ENCODE measurements at places on chromosomes 2 and 18.
A peak's percentile ranks its signal among the peaks of the same experiment; 100 is the strongest.

GRCh38 chr18:74957588-74958224 is 251.2 kb downstream of the PTGR3 start:
- no peak for DNase-seq

GRCh38 chr2:230262246-230262645 is 36.7 kb downstream of the SP140 start:
- DNase-seq = no peak

GRCh38 chr18:24923138-24923537 is 428.8 kb downstream of the ZNF521 start:
- no peak for DNase-seq

- no peak for DNase-seq
Measured at GRCh38 chr18:35051641-35052377, 10.6 kb downstream of the MAPRE2 start.

DNA sequence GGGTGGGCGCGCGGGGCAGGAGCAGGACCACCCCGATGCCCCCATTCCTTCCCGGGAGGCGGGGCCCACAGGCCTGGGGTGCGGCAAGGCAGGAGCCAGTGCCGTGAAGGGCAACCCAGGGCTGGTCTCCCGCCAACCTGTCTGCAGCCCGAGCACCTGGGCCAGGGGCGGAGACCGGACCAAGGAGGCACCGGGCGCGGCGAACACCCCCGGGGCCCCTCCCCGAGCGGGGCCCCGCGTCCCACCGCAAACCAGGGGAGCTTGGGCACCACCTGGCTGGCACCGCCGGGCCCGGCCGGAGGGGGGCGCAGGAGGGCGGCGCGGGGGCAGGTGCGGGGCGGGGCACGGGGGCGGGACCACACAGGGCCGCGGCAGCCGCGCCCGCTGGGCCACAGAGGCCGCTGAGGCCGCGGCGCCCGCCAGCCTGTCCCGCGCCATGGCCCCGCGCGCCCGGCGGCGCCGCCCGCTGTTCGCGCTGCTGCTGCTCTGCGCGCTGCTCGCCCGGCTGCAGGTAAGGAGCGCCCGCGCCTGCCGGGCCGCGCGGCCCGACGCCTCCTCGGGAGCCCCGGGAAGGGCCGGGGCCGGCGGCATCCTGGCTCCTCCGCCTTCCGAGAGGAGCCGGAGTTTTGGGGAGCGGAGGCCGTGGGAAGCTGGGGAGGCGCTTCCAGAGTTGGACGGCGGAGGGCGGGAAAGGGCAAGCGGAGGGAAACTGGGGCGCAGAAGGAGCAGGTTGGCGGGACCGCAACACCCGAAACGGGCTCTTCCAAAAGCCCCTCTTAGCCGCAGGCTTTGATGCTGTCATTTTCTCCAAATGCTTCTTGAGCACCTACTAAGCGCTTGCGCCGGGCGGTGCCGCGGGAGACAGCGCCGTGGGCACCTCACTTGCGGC is at the start of gene TNFRSF11A:
TSS of gene TNFRSF11A (plus strand) at position 394 of the 889 bp plus-strand sequence. CDS start at position 437, 43 bp downstream.
- DNase-seq = peak; percentile 46

GRCh38 chr2:218815649-218816048 is 16.0 kb downstream of the PRKAG3 start:
- DNase-seq = no peak

DNA sequence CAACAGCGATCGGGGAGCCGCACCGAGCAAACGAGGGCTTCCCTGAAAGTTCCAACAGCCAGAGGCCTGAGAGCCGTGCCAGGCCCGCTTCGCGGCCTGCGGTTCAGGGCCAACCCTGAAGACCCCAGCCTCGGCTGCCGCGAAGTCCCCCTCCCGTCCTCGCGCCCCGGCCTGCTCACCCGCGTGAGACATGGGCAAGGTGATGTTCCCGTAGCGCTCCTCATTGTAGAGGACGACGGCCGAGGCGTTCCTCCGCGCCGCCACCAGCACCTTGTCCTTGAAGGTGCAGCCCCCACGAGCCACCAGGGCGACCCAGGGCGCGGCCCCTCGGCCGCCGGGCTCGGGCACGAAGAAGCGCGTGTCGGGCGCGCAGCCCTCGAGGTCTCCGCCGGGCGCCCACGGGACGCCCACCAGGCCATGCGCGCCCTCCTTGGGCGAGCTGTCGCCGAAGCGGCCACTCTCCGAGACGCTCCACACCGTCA is 510 bp downstream of the RNF149 start:
- peak; percentile 28 for DNase-seq

- no peak for DNase-seq
Measured at GRCh38 chr18:10913919-10914318, 235.4 kb downstream of the PIEZO2 start.

DNA sequence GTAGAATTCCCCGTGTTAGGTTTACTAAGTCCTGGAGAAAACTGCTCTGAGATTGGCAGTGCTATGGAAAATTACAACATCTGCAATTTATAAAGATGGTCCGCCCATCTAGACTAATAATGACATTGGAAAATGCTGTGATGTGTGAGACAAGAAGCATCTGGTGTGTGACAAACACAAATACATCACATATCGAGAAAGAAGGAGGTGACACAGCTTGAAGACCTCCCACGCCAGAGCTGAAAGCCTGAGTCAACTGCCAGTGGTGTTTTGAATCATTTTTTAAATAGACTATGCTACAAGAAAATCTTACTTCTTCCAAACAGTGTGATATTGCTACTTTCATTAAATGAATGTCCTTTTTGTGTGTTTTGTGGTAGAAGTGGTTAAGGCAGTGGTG is 8.6 kb upstream of the ANO7 start:
- no peak for DNase-seq

DNA sequence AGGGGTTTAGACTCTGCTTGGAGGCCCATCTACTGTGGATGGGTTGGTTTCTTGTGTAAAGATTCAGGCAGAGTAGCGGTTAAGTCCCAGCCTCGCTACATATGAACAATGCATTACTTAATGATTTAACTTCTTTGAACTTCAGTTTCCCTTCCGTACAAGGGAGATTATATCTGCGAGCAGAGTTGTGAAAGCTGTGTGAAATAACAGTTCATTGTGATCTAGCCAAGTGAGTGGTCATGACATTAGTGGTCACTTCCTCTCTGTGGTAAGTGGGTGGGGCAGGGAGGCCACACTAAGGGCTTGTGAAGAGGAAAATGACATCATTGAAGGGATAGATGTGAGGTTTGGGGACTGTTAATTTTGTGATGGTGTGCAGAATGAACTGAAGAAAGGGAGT is 14.1 kb upstream of the MEX3C start:
- peak; percentile 100 for DNase-seq

- DNase-seq = peak; percentile 92
Measured at GRCh38 chr2:96148410-96149217, 3.4 kb upstream of the DUSP2 start.

DNA sequence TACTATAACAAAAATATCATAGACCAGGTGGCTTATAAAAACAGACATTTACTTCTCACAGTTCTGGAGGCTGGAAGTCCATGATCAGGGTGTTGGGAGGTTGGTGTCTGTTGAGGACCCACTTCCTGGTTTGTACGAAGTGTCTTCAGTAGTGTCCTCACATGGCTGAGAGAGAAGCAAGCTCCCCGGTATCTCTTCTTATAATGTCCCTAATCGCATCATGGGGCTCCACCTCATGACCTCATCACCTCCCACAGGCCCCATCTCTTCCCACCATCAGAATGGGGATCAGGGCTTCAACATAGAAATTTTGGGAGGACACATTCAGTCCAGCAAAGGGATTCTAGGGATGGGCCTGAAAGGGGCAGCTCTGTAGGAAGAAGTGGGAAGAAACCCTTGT is 4.8 kb upstream of the NIFK start:
- no peak for DNase-seq

DNA sequence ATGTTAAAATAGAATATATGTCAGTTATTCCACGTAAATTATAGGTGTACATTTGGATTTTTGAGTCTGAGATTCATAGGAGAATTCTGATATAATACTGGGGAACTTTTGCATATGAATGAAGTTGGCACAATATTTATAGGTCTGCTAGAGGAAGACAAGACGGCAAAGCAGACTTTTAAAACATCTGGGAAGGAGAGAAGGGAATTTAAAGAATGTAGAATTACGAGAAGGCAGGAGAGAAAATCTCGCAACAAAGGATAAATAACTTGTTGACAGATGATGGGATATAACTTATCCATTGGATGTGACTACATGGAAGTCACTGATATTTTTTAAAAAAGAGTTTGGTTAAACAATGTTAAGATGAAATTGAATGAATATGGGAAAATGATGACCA is 615.6 kb downstream of the ERBB4 start:
- no peak for DNase-seq

- DNase-seq = no peak
Measured at GRCh38 chr2:111985514-111985913, 69.6 kb upstream of the TMEM87B start.

- no peak for DNase-seq
Measured at GRCh38 chr18:62979900-62980299, 264.6 kb downstream of the PHLPP1 start.

GRCh38 chr2:200193791-200194190 is 112.7 kb upstream of the SPATS2L start:
- DNase-seq = no peak

- no peak for DNase-seq
Measured at GRCh38 chr2:12661489-12661888, 55.2 kb upstream of the TRIB2 start.

DNA sequence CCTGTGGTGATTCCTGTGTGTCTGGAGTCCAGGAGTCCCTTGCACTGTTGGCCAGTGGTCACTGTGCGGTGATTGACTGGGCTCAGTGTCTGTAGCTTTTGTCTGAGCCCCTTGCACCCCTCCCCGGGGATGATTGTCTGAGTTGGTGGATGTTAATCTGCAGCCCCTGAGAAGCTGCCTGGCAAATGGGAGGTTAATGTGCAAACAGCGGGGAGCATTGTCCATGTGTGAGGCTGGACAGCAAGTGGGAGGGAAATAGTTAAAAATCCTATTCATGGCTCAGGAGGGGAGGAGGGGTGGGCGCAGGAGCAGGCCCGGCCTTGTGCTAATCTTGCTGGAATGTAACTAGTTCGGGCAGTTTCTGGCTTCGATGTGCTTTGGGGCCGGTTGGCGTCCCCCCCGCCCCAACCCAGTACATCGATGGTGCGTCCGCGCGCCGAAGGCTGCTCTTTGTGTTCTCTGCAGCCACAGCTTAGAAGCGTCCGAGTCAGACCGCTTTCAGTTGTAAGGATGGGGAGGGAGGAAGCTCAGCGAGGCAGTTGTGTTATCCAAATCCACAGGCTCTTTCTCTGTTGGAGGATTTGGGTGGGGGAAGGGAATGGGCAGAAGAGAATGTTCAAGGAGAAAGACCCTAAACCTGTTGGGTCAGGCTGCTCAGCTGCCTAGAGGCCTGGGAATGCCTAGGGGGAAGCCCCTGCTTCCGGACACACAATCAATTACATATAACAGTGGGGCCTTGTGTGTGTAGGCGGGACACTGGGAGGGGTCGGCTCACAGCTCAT is 71.8 kb downstream of the TGOLN2 start:
- DNase-seq = no peak

DNA sequence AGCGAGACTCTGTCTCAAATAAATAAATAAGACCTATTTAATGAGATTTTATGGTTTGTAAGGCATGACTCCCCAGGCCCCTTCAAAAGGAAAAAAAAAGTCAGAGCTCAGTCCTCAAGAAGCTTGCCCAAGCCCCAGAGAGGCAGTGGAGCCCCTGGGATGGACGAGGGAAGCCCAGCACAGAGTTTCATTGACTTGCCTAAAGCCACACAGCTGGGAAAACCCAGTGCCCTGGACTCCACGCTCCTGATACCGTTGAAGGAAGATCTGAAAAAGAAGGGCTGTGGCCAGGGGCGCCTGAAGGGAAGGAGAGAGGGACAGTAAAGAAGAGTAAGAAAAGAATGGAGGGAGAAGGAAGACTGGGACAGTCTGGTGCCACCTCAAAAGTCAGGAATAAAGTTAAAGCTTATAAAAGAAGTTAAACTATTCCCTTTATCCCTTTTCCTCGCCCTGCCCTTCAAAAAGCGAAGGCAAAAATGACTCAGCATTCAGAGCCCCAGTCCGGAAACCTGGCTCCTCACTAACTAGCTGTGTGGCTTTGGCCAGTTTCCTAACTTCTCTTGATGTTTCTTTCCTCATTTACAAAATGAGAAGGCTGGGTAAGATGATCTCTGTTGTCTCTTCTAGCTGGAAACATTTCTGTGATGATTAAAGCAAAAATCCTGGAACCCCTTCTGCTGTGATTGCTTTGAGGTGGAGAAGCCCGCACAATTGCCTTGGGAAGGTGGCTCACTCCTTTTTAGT is 46.7 kb downstream of the LYPD1 start:
- no peak for DNase-seq

DNA sequence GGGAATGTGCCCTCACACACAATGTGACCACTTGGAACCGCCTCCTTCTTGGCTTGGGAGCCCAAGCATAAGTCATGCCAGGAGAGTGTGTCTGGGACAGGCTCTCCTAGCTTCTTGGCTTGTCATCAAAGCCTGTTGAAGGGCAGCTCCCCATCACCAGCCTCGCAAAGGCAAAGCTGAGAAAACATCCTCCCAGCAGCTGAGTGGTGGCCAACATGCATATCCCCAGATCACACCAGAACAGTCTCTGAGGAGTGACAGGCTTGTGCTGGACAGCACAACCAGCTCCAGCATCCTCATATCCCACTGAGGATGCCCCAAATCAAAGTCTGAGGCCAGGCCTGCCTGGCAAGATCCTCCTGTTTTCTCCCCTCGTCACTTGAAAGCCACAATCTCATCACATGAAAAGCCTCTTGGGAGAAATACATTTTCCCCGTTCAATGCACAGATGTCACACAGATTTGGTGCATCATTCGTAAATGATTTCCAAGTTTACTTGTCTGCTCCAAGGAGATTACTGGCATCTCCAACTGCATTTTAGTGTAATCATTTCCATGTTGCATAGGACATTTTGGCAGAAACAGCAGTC is 269.3 kb downstream of the TTC32 start:
- no peak for DNase-seq

GRCh38 chr2:201973305-201973928 is 60.2 kb upstream of the FZD7 start:
- no peak for DNase-seq

GRCh38 chr2:45825001-45825651 is 173.7 kb downstream of the PRKCE start:
- no peak for DNase-seq

GRCh38 chr2:21250673-21251072 is 126.9 kb downstream of the TDRD15 start:
- no peak for DNase-seq

- DNase-seq = no peak
Measured at GRCh38 chr2:193935114-193935513, 1721.9 kb upstream of the SLC39A10 start.

- no peak for DNase-seq
Measured at GRCh38 chr2:66565291-66565690, 130.4 kb downstream of the MEIS1 start.

DNA sequence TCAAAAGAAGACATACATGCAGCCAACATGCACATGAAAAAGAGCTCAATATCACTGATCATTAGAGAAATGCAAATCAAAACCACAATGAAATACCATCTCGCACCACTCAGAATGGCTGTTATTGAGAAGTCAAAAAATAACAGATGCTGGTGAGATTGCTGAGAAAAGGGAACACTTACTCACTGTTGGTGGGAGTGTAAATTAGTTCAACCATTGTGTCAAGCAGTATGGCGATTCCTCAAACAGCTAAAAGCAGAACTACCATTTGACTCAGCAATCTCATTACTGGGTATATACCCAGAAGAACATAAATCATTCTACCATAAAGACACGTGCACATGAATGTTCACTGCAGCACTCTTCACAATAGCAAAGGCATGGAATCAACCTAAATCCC is 95.5 kb upstream of the XIRP2 start:
- DNase-seq = no peak

GRCh38 chr2:38610851-38611801 is 8.4 kb upstream of the HNRNPLL start:
- no peak for DNase-seq

- no peak for DNase-seq
Measured at GRCh38 chr2:150428641-150429040, 58.8 kb downstream of the RND3 start.

- DNase-seq = no peak
Measured at GRCh38 chr2:65655000-65655399, 222.6 kb upstream of the SPRED2 start.
